Femur (tissue), 1 donor: ENCODE measurements at places on chromosomes 2 and 18.
A peak's percentile ranks its signal among the peaks of the same experiment; 100 is the strongest.

- DNase-seq = no peak
These were observed 92.0 kb upstream of the CYP1B1 start for GRCh38 chr2:38167968-38168350.

GRCh38 chr2:33363325-33364298 lies 112.8 kb upstream of the RASGRP3 start:
- no peak for DNase-seq

- no peak for DNase-seq
These were observed 5.6 kb downstream of the RAB12 start for GRCh38 chr18:8614875-8615274.

DNA sequence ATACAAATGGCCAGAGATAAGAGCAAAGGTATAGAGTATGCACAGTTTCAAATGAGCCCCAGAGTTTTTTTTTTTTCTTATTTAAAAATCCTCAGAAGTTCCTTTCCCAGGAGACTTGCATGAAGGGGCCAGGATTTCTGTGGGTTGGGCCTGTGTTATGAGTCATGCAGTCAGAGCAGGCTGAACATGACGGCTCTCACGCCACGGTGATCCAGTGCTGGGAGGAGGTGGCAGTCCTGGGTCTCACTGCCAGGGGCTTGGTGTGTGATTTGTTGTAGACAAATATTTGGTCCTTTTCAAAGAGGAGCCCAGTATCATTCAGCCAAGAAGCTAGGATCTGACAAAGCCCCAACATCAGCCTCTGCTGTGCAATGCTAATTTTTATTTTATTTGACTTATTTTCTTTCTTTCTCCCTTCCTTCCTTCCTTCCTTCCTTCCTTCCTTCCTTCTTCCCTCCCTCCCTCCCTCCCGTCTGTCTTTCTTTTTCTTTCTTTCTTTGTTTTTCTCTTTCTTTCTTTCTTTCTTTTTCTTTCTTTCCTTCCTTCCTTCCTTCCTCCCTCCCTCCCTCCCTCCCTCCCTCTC lies 10.4 kb upstream of the KCNE4 start:
- DNase-seq = peak; percentile 65

DNA sequence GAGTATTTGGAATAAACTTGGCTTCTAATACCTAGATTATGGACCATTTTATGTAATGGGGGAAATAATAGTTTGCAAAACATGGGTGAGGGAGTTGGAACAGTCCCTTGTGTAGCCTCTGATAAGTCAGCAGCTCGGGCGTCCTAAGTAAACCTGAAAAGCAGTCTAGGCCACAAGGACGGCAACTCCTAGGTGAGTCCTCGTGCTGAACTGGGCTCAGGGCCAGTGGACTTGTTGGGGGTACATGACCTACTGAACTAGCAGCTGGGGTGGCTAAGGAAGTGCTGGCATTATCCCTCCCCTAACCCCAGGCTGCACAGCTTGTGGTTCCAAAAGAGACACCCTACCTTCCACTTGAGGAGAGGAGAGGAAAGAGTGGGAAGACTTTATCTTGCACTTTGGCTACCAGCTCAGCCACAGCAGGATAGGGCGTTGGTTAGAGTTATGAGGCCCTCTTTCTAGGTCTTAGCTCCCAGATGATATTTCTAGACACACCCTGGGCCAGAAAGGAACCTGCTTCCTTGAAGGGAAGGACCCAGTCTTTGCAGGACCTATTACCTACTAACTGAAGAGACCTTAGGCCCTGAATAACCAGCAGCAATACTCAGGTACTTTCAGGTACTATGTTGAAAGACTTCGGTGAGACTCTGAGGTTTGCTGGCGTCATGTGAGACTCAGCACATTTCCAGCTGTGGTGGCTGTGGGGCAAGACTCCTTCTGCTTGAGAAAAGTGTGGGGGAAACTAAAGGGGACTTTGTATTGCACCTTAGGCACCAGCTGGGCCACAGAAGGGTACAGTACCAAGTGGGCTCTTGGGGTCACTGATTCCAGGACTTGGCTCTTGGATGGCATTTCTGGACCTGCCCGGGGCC lies 71.0 kb downstream of the AQP4 start:
- no peak for DNase-seq

- DNase-seq = peak; percentile 19
These were observed 30.2 kb downstream of the ADI1 start for GRCh38 chr2:3488855-3489763.

GRCh38 chr2:74922592-74923227 lies 35.7 kb upstream of the POLE4 start:
- DNase-seq = no peak

GRCh38 chr2:45781464-45781811 lies 130.0 kb downstream of the PRKCE start:
- no peak for DNase-seq

DNA sequence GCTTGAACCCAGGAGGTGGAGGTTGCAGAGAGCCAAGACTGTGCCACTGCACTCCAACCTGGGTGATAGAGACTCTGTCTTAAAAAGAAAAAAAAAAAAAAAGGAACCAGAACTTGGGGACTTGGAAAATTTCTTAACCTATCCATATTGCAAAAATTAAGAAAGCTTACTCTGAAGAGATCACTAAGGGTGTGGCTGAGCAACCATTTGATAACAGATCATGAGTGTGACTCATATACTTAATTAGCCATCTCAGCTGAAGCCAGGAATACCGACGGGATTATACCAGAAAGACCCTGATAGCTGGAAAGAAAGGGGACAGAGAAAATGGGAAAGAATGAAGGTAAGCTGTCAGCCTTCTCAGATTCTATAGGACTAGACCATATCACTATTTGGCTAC lies 7.1 kb upstream of the ADD2 start:
- no peak for DNase-seq
